Activated CD4-positive, alpha-beta memory T cell treated with anti-CD3 and anti-CD28 coated beads, Interleukin-2, amount 10 ng/mL, durations not matched to agents 7 days and 5 days (primary cell): ENCODE measurements at places on chromosomes 5 and 9. TPM values are rescaled to one million over a fixed set of nuclear protein-coding genes. Genes with fewer than 3 reads are reported as not detected.

GABRA1 gene
- total RNA-seq = not detected

IFNA13 gene
- not detected for total RNA-seq

GRCh38 chr5:35438786-35439185 lies 178.9 kb upstream of the SPEF2 start:
- no peak overlapping the region for H3K27ac ChIP-seq
- no peak overlapping the region for H3K4me3 ChIP-seq
- DNase-seq = no peak

- H3K4me1 ChIP-seq = no peaks in the 10 kb centered on the region
- no peaks in the 10 kb centered on the region for H3K27me3 ChIP-seq
- no peak overlapping the region for H3K4me3 ChIP-seq
- H3K27ac ChIP-seq = no peak overlapping the region
Observed at GRCh38 chr9:100277166-100277979, 75.4 kb downstream of the TEX10 start.

DNA sequence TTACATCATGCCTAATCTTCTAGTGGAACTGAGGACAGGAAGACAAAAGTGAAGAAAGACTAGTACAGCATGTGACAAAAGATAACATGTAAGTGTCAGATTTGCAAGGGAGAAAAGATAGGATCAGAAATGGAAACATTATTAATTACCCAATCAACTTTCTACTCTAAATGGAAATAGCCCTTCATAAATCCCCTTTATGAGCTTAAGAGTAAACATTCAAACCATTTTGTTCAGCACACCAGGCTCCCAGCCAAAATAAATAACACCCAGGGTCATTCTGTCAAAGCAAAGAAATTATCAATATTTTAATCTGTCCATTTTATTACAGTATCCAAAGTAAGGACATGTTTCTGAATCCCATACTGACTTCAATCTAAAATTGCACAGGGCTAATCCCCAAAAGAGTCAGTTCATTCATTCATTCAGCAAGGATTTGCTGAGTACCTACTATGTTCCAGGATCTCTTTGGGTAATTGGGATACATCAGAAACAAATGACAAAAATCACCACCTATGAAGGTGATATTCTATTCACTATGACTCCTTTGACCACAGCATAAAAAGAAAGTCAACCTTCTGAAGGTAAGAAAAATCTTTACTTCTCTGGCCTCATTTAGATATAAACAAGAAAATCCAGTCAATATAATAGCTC lies 5.3 kb downstream of the PRELID2 start:
- H3K27ac ChIP-seq = no peak overlapping the region
- H3K4me1 ChIP-seq = peaks cover 24% of the 10 kb centered on the region
- DNase-seq = no peak
- H3K36me3 ChIP-seq = no peaks in the 10 kb centered on the region
- H3K27me3 ChIP-seq = peaks cover 5% of the 10 kb centered on the region

- no peaks in the 10 kb centered on the region for H3K36me3 ChIP-seq
- no peaks in the 10 kb centered on the region for H3K4me1 ChIP-seq
- no peak overlapping the region for H3K27ac ChIP-seq
- peaks cover 42% of the 10 kb centered on the region for H3K27me3 ChIP-seq
Observed at GRCh38 chr9:109781086-109781485, 1.1 kb downstream of the PALM2AKAP2 start.

DNA sequence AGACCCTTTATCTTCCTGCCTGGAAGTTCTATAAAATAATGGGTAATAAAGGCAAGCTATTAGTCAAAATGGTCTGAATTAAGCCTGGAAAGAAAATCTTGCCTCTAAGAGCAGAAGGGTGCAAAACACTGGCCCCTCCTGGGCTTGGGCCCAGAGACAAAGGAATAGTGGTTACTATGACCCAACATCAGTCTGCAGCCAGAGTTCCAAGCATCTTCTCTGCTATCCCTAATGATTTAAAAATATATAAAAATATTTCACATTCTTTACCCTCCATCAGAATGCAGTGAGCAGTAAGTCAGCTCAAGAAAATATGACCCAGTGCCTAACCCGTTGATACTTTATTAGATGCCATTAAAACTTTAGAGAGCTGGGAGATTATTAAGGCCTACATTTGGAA lies 14.7 kb downstream of the TNFAIP8 start:
- no peak overlapping the region for H3K4me3 ChIP-seq
- DNase-seq = no peak
- H3K27ac ChIP-seq = no peak overlapping the region
- peaks cover 66% of the 10 kb centered on the region for H3K36me3 ChIP-seq
- peaks cover 72% of the 10 kb centered on the region for H3K4me1 ChIP-seq
